ENCODE measurements at places on chromosomes 7 and 10.

DNA sequence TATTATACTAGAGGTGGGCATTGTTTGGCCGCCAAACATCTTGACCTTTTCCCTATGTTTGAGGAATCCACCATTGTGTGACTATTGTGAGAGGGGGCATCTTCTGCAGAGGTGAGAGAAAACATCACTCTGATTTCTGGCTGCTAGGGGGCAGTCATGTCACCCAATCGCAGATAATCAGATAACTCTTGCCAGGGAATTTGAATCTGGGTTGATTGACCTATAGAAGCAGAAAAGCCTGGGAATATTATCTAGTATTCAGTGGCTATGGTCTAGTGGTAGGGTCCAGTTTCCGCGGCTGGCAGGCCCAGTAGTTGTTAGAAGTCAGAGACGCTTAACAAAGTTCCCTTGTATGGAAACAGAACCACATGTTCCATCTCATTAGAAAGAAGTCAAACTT lies 808.5 kb downstream of the PHTF2 start:
- no peak for DNase-seq

- no peak for DNase-seq
Measured at GRCh38 chr10:132455441-132455971, 58.5 kb downstream of the PWWP2B start.

DNA sequence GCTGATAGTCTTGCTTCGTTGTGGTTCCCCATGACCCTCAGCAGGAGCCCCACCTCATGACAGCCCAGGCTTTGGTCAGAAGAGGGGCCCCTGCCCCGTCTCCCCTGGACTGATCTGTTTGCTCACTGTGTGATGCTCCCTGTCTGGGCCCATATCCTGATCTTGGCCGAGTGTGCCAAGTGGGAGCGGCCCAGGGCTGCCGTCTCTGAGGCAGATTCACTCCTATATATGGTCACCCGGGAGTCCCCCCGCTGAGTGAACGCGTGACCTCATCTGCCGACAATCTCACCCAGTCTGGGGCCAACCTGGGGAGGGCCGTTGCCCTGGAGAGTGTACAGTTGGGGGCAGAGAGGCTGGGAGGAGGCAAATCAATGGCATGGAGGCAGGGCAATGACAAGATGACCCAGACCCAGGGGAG lies 34.5 kb downstream of the PPIF start:
- DNase-seq, result no peak

DNA sequence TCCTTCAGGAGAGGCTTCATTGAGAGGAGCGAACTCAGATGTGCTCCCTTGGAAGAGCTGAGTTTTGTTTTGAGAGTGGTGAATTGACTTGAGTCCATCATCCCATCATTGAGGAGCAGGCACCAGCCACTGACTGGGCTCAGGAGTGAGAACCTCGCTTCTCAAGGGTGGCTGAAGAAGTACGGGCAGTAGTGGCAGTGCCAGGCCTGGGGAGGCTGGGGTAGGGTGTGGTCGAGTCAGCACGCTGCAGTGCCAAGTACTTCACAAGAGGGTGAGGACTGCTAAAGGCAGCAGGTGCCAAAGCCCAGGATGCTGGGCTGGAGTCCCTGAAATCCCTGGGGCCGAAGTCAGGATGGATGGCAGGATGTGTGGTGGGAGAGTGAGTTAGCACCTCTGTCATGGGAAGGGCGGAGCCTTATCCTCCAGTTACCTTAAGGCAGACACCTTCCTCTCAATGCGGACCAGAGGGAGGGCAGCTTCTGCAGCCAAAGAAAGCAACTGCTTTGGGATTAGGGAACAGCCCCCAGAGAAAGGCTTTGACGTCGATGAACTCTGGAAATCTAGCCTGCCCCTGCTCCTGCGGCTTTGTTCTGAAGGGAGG lies 210.3 kb downstream of the CAMK1D start:
- no peak for DNase-seq

DNA sequence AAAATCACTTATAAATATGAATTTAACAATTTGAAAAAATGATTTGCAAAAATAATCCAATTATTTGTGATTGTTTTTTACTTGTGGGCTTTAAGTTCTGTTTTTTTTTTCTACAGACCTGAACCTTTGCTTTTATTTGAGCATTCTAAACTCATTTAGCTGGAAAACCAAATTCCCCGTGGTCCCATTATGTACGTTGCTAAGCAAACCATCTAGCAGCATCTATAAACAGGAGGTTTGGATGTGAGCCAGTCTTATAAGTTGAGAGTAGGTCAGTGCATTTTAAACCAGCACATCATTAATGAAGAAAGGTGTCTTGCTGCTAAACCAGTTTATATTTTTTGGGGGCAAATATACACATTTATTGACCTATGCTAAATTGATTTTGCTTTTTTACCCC lies 77.3 kb downstream of the LRRN3 start:
- DNase-seq, result no peak

GRCh38 chr10:3166496-3167290 lies 5.9 kb downstream of the PITRM1 start:
- DNase-seq, result no peak

- DNase-seq, result peak; percentile 1
Measured at GRCh38 chr10:110013630-110014293, 6.0 kb downstream of the ADD3 start.

DNA sequence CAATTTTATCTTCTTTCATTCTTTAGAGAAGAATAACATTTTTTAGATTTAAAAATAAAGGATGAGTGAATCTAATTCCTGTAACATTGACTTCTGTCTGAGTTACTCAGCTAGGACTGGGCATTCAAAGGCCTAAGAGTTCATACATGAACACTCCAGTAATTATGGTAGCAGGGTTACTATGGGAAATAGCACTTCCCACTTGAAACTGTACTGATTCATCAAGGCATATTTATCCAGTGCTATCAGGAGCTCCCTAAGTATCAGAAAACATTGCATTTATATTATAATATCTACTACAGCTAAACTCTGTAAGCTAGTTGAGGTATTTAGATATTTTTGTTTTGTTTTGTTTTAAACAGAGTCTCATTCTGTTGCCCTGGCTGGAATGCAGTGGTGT lies 41.8 kb downstream of the NDUFB2 start:
- DNase-seq, result no peak

GRCh38 chr10:32204606-32205005 lies 142.4 kb downstream of the EPC1 start:
- no peak for DNase-seq

DNA sequence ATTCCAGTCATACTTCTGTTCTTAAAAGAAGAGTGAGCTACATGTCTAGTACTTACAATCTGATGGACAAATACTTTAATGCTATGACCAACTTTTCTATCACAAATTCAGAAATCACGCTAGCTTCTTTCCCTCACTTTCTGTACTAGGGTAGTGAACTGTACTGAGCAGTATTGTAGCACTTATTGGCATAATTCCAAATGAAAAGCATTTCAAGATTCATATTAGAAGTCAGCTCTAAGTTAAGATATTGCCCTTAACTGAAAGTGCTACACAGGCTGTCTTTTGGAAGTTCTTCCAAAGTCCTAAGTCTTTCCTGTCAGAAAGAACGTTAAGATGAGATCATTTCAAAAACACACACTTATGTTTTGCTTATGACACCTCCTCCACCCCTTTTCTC lies 13.4 kb downstream of the P4HA1 start:
- no peak for DNase-seq

GRCh38 chr10:16964576-16965343 lies 147.5 kb upstream of the RSU1 start:
- DNase-seq, result no peak

- no peak for DNase-seq
Measured at GRCh38 chr7:69714886-69715576, 116.8 kb downstream of the AUTS2 start.

- DNase-seq, result no peak
Measured at GRCh38 chr10:14971867-14972448, 12.8 kb downstream of the MEIG1 start.

GRCh38 chr7:109532262-109532992 lies 962.8 kb downstream of the DNAJB9 start:
- no peak for DNase-seq

- no peak for DNase-seq
Measured at GRCh38 chr7:88355011-88355410, 48.3 kb upstream of the STEAP4 start.

GRCh38 chr10:34628174-34628796 lies 186.8 kb downstream of the PARD3 start:
- no peak for DNase-seq

DNA sequence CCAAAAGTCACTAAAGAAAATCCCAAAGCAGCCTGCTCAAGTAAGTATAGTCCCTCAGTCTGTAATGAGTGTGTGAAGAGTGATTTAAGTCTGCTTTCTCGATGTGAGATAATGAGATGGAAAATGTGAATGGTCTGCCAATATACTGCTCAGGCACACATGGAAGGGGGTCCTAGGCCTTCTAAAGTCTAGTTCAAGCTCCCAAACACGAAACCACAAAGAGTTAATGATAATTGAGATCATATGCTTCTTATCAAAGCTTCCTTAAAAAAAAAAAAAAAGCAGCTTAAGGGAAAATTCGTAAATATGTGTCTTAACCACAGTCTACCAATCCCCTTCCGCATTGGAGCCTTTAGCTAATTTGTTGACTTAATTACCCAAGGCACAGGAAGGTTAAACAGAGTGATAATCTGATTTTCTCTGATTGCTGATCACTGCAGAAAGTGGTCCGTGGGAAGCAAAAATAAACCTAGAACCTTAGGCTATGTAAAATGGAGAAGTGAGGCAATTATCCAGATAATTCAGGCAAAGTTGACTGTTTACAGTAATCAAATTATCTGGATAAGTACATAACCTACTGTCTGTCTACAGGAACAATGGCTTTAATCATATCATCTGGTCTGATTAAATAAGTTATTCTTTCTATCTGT lies 172.9 kb downstream of the MBL2 start:
- DNase-seq, result no peak

- DNase-seq, result no peak
Measured at GRCh38 chr10:91194497-91195179, 25.8 kb upstream of the PCGF5 start.

- DNase-seq, result no peak
Measured at GRCh38 chr10:112376396-112376790, 2.5 kb downstream of the ACSL5 start.

GRCh38 chr7:14184292-14184864 lies 194.9 kb upstream of the ETV1 start:
- no peak for DNase-seq

GRCh38 chr7:134278502-134279153 lies 38.1 kb downstream of the SLC35B4 start:
- no peak for DNase-seq

DNA sequence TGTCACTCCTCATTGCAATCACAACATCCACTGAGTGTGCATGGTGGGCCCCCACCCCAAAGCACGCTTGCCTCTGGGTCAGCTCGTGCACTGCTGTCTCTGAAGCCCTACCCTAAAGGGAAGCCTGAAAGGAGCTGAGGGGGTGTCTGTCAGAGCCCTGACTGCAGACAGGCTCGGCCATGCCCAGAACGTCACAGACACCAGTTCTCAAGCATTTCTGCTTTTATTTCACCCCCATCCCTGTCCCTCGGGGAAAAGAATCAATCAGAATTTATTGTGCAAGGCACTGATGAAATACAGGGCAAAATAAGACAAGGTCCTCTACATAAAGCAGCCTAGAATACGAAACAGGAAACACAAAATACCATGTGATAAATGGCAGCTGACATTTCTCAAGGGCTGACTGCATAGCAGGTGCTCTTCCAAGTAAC lies 231.8 kb downstream of the WDR37 start:
- no peak for DNase-seq

DNA sequence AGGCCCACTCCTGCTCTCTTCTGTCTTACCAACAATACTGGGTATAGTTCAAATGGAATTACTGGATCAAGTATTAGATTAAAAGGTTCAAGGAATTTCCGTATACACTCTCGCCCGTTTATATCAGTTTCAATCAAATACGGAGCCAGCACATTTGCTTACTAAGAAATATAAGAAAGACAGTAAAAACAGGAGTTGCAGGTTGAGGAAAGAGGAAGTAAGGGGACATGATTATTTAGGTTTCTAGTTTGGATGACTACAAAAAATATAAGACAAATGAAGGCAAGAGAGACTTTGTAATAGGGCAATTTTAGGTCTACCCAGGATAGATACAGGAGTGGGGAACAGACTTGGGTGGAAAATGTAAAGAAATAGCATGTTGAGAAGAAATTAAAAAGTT lies 109.9 kb upstream of the ABI1 start:
- no peak for DNase-seq

- no peak for DNase-seq
Measured at GRCh38 chr10:94351089-94351488, 11.7 kb downstream of the NOC3L start.

- DNase-seq, result no peak
Measured at GRCh38 chr7:44145969-44146911, 5.1 kb upstream of the MYL7 start.

GRCh38 chr10:110397856-110398255 lies 93.1 kb upstream of the SMNDC1 start:
- no peak for DNase-seq

DNA sequence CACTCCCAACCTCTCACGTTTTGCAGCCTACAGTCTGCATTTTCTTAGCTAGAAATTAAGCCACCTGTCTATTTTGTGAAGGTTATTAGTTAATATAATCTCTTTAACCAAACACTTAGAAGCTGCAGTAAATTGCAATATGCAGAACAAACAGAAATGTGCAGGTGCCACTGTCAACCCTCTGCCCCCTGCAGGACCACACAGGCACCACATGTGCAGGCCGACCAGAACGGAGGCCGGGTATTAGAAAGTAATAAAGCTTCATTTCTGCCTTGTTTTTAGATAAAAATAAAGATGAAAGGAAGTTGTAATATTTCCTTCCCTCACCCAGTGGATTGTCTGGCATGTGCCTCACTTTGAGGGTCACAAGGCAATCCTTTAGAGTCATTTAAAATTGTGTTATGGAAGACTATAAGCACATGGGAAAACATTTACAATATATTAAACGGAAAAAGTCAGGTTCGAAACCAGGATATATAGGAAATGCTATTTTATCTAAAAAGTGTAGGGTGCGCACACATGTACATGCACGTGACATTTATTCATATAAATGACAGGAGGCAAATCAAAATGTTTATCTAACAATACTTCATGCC lies 158.2 kb downstream of the ARHGAP12 start:
- DNase-seq, result no peak

All from NK-92 treated with Interleukin-12 subunit alpha and Interleukin-12 subunit beta, amount 100 ng/mL, for 24 hours (cell line).